ENCODE measurements at places on chromosomes 12 and 14.

DNA sequence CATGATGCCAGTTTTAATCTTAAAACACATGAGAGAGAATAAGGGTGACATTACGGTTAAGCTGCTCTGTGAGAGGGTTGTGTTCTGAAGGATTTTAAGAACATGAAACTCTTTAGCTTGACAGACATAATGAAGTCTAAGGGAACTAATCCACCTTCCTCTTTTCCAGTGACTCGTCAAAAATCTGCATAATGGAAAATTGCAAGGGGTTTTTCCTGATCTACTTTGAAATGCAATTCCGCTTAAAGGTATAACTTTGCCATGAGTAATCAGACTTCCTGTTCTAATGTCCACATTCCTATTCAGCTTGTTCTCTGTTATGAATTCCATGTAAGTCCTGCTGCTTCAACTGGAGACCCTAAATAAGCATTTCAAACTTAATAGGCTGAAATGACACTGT lies at the start of gene ZNF705A:
Gene ZNF705A, plus strand, starts transcription at position 171 of the 400 bp plus-strand sequence. CDS start 15,611 bp downstream, outside the sequence.
- no peak for DNase-seq

DNA sequence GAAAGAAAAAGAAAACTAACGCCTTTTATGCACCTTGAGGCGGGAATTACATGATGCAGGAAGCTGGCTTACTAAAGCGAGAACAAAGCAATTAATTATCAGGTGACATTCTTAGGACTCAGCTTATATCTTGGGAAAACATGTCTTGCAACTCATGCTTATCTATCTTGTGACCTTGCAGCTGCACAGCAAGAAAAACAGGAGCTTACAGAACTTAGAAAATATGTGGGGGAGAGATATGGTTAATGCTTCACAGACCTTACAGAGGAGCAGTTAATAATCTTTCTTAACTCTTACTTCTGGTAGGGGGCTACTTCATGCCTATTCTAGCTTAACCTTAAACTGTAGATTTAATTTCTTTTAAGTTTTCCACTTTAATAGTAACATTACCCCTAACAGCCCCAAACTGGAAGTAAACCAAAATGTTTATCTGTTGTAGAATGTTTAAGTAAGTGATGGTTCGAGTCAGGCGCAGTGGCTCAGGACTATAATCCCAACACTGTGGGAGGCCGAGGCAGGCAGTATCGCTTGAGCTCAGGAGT lies 13.2 kb upstream of the OR11G2 start:
- no peak for DNase-seq

DNA sequence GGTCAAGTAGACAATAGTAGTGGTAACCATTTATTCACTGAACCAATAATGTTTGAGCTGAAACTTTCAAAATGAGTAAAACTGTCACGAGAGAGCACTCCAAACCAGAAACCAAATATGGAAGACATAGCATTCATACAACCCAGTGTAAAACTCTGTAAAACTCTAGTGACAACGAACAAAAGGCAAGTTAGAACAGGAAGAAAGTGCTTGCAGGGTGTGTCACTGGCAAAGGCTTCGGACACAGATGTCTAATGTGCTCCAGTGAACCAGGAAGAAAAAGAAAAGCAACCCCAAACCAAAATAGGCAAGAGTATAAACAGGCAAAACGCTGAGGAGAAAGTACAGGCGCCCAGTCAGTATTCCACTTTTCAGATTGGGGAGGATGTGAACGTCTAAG lies 79.3 kb upstream of the FZD10 start:
- no peak for DNase-seq

- DNase-seq = no peak
Observed at GRCh38 chr14:22428700-22429291, 160.2 kb downstream of the DAD1 start.

DNA sequence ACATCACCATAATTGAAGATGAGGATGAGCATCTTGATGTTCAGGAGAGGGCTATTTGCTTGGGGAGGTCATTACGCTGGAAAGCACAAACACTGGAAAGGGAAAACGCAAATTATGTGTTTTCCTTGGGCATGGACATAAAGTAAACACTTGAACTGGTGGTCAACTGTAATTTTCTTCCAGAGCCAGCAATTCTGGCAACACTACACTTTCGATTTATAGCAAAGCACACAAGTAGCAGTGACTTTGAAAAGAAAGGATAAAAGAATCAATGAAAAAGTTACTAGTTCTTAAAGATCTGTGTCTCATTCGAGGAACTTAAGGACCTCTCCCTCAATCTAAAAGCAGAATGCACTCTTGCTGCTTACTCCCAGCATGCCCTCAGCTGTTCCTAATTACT lies 2.2 kb downstream of the CLEC14A start:
- no peak for DNase-seq

- no peak for DNase-seq
Observed at GRCh38 chr14:61472011-61472672, 150.8 kb downstream of the PRKCH start.

DNA sequence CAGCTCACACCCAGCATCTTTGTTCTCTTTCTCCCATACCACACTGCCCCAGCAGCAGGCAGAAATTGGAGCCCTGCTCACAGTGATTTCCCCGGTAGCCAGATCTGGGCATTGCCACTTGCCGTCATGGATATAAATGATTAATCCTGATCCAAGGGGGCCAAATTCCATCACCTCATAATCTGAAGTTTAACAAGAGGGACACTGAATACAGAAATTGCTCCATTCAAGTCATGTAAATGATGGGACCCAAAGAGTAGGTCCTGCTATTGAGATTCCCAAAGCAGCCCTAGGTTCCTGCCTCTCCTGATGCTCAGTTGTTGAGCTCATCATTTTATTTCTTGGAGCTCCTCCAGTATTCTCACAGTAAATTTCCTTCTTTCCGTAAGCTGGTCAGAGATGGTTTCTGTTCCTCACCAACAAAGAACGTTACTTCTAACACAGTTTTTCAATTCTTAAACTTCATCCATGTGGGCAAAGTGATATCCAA lies 11.7 kb downstream of the ITPR2 start:
- DNase-seq = no peak

- peak; percentile 25 for DNase-seq
Observed at GRCh38 chr12:119695034-119695433, 27.1 kb downstream of the PRKAB1 start.

- DNase-seq = no peak
Observed at GRCh38 chr12:89135976-89136634, 216.2 kb downstream of the DUSP6 start.

DNA sequence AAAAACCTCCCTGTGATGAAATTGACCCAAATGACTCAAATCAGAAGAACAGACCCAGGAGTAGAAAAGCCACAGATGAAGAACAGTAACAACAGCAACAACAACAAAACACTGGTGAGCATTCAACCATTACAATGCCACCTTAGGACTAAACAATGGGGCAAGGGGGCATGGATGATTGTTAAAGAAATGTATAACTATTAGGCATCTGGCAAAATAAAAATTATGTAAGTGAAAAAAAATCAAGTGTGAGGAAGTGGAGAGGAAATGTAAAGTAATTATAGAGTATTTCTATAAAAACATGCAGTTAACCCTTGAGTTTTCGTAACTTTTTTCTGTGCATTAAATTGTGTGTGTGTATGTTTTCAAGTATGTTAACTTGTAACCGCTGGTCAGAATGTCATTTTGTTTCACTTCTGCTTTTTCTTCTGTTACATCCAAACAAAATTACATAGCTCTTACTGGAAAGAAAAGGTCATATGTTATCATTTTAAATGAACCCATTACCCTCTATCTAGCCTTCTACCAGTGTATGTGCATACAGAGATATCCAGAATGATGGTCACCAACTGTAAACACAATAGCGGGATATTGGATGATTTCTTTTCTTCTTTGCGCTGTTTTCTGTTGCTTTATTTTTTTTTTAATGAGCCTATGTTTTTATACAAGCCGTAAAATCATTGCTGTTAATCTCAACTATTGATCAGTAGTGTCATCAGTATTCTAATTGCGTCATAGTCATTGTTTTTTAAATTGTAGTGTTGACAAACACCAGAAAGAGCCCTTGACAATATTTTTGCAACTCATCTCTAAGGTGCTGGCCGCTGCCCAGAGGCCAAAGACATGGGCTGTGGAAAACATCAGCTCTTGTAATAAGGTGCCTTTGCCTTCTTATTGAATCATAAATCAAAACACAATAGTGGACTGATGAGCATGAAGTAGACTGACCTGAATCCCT lies 170.6 kb downstream of the CRADD start:
- no peak for DNase-seq

DNA sequence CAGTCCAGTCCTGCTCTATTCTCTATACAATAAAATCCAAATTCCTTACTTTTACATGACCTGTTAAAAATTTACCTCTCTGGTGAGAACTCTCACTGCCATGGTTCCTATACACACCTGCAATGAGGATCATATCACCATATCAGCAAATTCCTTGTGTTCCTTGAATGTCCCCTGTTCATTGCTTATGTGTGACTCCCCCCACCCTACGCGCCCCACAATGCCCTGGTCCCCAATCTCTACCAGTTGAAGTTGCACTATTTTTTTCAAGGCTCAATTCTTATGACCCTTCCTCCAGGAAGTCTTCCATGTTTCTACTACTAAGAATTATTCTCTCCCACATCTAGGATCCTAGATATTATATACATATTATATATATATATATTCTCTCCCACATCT lies 82.2 kb upstream of the NEDD1 start:
- no peak for DNase-seq

- peak; percentile 51 for DNase-seq
Observed at GRCh38 chr12:122836027-122836921, 1.0 kb downstream of the HIP1R start.

- no peak for DNase-seq
Observed at GRCh38 chr14:87170179-87170578, 822.8 kb downstream of the GALC start.

- no peak for DNase-seq
Observed at GRCh38 chr12:26176725-26177124, 18.6 kb upstream of the SSPN start.

- DNase-seq = peak; percentile 25
Observed at GRCh38 chr12:4107436-4107878, 166.1 kb upstream of the CCND2 start.

All from HuH-7.5 (cell line).